ENCODE measurements at places on chromosomes 4 and X.

DNA sequence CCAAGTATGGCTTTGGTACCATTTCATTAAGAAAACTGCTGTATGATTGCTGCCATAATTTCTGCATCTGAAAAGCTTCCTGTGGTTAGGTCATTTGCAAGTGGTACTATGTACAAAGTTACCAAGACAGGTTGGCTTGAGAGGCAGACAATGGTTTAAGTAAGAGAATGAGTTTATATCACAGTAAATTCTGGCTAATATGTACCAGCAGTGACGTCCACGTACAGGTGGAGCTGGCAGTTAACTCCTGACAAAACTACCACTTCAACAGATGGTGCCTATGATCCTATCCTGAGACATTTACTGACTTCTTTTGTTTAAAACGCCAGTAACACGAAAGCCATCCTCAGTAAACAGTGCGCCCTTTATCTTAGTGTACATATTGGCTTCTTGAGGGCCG is 198.4 kb downstream of the NR3C2 start:
- no peak for DNase-seq

- no peak for DNase-seq
These were observed 135.9 kb upstream of the SPANXB1 start for GRCh38 chrX:140866446-140866845.

DNA sequence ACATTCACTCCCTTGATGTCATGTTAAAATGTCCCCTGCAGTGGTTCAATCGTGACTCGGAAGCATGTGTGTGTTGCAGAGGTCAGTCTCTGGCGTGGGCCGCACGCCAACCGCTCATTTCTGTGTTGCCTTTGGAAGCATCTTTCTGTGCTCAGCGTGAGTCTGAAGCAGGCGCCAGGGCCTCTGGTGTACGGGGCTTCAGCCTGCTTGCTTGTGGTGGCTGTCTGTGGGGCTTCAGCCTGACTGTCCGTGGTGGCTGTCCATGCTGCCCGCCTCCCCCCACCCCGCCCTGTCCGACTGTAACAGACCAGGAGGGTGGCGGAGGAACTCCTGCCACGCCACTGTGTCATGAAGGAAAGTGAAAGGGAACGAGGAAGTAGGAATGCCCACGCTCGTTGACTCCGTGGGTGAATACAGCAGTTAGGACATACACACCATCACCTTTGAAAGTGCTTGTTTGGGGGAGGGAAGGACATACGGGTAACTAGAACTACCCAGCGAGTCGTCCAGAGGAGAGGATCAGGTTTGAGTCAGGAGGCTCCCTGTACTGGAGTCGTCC is 14.7 kb upstream of the CLCN4 start:
- DNase-seq = no peak

GRCh38 chr4:84954982-84955567 is 11.4 kb downstream of the WDFY3 start:
- DNase-seq = no peak

GRCh38 chrX:130176354-130176776 is 4.6 kb downstream of the RAB33A start:
- no peak for DNase-seq

GRCh38 chr4:120839974-120840751 is 82.4 kb downstream of the PRDM5 start:
- DNase-seq = no peak

Measured in stimulated activated CD8-positive, alpha-beta memory T cell treated with anti-CD3 and anti-CD28 coated beads, Interleukin-7, amount 100 ng/mL, for 4 hours (primary cell).